A549 treated with RU486 at 1 μM for 4 hours (cell line): ENCODE measurements at places on chromosomes 1 and 21. TPM values are rescaled to one million over a fixed set of nuclear protein-coding genes. Genes with fewer than 3 reads are reported as not detected.

The C1orf185 gene
- not detected in 5 replicates for total RNA-seq

The ADCY10 gene
- total RNA-seq, result 0.07 to 0.17 TPM (median 0.13 TPM) in 5 replicates

The GPR25 gene
- not detected in 5 replicates for total RNA-seq

The SMCP gene
- total RNA-seq, result not detected in 5 replicates

The C2CD4D gene
- total RNA-seq, result not detected in 5 replicates

The KRTAP11-1 gene
- total RNA-seq, result not detected in 5 replicates

The CA14 gene
- total RNA-seq, result not detected in 5 replicates

The INSRR gene
- not detected in 5 replicates for total RNA-seq

The OR2T2 gene
- total RNA-seq, result not detected in 5 replicates

The VASH2 gene
- total RNA-seq, result 2.6 to 3.8 TPM (median 3.5 TPM) in 5 replicates

The S100A12 gene
- total RNA-seq, result not detected in 5 replicates

The MIXL1 gene
- total RNA-seq, result 0.05 to 0.13 TPM in 2 of 5 replicates, not detected in the others

The CHIA gene
- total RNA-seq, result not detected in 5 replicates

The ATF6 gene
- 12.0 to 13.4 TPM (median 12.6 TPM) in 5 replicates for total RNA-seq
